ENCODE measurements at places on chromosomes 4 and X.
A peak's percentile ranks its signal among the peaks of the same experiment; 100 is the strongest.

- no peak for DNase-seq
Observed at GRCh38 chr4:70863099-70863790, 23.6 kb upstream of the GRSF1 start.

DNA sequence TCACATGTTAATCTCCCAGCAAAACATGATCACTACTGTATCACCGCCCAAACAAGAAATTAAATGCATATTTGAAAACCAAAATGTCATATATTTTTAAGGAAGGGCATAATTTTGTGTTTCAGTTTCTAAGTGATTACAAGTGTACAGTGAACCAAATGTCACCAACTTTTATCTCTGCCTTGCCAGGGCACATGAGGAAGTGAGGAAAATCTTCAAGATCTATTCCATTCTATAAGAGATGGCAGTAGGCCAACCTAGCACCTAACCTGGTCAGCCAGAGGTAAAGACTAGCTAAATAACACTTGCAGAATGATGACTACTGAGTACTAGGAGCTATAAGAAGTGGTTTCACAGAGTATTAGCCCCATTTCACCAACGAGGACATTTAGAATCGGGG lies 107.2 kb downstream of the ATP11C start:
- DNase-seq, result no peak

DNA sequence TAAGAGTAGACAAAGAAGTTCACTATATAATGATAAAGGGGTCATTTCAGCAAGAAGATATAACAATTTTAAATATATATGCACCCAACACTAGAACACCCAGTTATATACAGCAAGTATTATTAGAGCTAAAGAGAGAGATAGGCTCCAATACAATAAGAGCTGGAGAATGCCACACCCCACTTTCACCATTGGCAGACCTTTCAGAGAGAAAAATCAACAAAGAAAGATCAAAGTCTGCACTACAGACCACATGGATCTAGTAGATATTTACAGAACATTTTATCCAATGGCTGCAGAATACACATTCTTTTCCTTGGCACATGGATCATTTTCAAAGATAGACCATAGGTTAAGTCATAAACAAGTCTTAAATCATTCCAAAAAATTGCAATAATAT lies 479.7 kb upstream of the DIAPH2 start:
- DNase-seq, result no peak

DNA sequence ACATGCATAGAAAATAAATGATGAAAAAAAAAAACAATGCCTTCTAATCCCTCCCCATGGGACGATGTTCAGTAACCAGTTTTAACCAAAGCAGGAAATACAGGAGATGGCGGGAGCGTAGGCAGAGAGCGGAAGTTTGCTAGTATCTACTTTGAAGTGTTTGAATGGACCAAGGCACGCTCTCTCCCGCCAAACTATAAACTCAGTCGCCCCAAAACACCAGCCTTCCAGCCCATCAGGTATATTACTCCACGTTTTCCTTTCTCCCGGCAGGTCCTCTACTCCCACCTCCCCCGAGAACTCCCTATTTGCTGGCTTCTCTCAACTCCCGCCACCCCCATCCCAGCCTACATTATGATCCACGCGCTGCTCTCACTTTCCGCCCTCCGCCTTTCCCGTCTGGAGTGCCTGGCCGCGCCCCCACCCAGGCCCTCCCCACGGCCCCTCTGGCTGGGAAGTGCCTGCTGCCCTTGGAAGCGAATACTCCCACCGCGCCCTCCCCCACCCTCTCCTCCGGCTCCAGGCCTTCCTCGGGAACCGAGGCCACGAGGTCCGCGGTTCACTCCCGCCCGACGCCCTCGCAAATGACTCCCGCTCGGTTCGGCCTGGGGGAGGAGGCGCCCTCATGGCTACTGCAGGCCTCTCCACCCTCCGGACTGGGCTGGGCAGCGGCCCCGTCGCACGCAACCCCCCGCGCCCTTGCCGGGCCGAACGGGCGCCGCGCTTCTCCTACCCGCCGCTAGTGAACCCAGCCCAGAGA lies 723 bp downstream of the DHX15 start:
- peak; percentile 6 for DNase-seq

- DNase-seq, result no peak
Observed at GRCh38 chr4:153546280-153546679, 80.1 kb downstream of the TMEM131L start.

- DNase-seq, result no peak
Observed at GRCh38 chr4:13627178-13627605, 333 bp downstream of the BOD1L1 start.

DNA sequence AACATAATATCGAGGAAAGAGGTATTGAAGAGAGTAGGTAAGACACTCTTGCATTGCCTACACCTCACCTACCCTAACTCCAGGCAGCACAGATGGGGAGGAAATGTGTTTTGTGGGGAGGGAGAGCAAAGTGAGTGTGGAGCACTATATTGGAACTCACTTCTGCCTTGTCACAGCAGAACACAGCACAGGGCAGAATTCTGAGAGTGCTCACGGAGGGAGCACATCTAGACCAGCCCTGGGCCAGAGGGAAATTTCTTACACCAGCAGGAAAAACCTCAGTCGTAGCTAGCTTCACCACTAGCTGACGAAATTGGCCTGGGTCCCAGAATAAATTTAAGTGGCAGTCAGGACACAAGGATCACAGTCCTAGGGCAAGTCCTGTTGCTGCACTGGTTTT lies 517.3 kb downstream of the TMA16 start:
- no peak for DNase-seq

GRCh38 chrX:1589356-1590130 lies 1.9 kb upstream of the AKAP17A start:
- DNase-seq, result no peak

GRCh38 chr4:53191997-53192396 lies 173.9 kb downstream of the SCFD2 start:
- no peak for DNase-seq
